ENCODE measurements at places on chromosomes 2 and 18.

DNA sequence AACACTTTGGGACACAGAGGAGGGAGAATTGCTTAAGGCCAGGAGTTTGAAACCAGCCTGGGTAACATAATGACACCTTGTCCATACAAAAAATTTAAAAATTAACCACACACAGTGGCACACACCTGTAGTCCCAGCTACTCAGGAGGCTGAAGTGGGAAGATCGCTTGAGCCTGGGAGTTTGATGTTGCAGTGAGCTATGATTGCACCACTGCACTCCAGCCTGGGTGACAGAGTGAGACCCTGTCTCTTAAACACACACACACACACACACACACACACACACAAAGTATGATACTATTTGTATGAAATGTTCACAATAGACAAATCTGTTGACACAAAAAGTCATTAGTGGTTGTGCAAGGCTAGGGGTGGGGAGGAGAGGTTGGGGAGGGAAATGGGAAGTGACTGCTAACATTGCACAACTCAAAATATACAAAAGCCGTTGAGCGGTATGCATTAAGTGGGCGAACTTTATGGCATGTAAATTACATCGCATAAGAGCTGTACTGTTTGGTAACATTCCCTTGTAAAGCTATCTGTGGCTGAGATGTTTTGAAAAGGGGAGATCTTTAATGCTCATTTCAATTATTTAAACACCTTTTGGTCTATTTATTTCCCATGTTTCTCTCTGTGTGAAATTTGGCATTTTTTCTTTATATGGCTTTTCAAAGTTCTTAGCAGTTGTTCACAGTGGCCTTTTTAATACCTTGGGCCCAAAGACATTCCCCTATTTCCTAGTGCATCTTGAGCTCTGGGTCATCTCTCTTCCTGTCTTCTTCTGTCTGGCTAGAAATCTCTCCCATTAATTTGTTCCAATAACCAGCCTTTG is 58.9 kb upstream of the ZNF516 start:
- DNase-seq, result no peak

GRCh38 chr2:239245872-239246721 is 154.7 kb downstream of the HDAC4 start:
- no peak for DNase-seq

GRCh38 chr2:180360283-180360618 is 353.2 kb upstream of the CWC22 start:
- DNase-seq, result no peak

GRCh38 chr2:120109186-120110061 is 96.5 kb downstream of the EPB41L5 start:
- DNase-seq, result no peak

GRCh38 chr2:63874204-63875130 is 32.8 kb downstream of the UGP2 start:
- no peak for DNase-seq

DNA sequence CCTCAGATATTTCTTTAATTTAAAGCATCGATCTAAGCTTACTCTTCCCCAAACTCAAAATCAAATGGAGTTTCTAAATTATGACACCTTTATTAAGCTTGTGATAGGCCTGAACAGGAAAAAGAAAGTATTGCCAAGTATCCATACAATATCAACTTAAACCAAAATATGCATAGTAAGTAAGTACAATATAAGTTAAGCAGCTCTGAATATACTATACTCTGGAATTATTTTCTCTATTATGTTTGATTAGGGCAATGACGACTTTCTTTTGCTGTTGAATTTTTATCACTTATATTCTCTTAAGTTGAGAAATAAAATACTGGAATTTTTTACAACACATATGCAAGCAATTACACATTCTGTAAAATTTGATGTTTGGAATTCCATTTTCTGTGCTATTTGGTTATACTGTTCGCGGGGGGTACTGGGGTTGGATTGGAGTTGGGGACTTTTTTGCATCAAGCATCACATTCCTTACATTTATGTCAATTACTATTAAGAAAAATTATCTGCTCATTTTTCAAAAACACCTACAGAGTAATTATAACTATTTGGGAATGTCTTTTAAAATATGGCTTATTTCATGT is 2.2 kb downstream of the COL5A2 start:
- DNase-seq, result no peak

Measured in activated gamma-delta T cell (primary cell).